Adipose tissue (tissue), 3 donors: ENCODE measurements at places on chromosomes 4 and X. TPM values are rescaled to one million over a fixed set of nuclear protein-coding genes. Genes with fewer than 3 reads are reported as not detected.

The TSPAN7 gene
- polyA plus RNA-seq: 54.8 TPM

The HELT gene
- not detected for polyA plus RNA-seq

The ADH1C gene
- polyA plus RNA-seq: 118 TPM

The AMOT gene
- 1.8 TPM for polyA plus RNA-seq

The GLOD5 gene
- polyA plus RNA-seq: not detected

The ELMOD2 gene
- polyA plus RNA-seq: 4.9 TPM

The FAM184B gene
- polyA plus RNA-seq: 0.02 TPM

The CFP gene
- polyA plus RNA-seq: 17.1 TPM

The UGT2B15 gene
- 23.5 TPM for polyA plus RNA-seq

The AMBN gene
- polyA plus RNA-seq: not detected

The DUSP9 gene
- polyA plus RNA-seq: 1.0 TPM

The SPANXC gene
- polyA plus RNA-seq: not detected

The GPRASP1 gene
- polyA plus RNA-seq: 2.6 TPM

The GNRHR gene
- polyA plus RNA-seq: not detected

The TIGD2 gene
- 2.3 TPM for polyA plus RNA-seq

The TXK gene
- not detected for polyA plus RNA-seq

The PSAPL1 gene
- polyA plus RNA-seq: 2.1 TPM

The GPR101 gene
- not detected for polyA plus RNA-seq

The EMCN gene
- polyA plus RNA-seq: 31.4 TPM

The SGMS2 gene
- polyA plus RNA-seq: 4.5 TPM

The MYOZ2 gene
- polyA plus RNA-seq: 0.10 TPM
